ENCODE measurements at places on chromosomes 3 and 15.

GRCh38 chr15:61196711-61197586, 32.2 kb downstream of the RORA start:
- DNase-seq: no peak

GRCh38 chr15:98907927-98908471, 99.6 kb downstream of the PGPEP1L start:
- no peak for DNase-seq

DNA sequence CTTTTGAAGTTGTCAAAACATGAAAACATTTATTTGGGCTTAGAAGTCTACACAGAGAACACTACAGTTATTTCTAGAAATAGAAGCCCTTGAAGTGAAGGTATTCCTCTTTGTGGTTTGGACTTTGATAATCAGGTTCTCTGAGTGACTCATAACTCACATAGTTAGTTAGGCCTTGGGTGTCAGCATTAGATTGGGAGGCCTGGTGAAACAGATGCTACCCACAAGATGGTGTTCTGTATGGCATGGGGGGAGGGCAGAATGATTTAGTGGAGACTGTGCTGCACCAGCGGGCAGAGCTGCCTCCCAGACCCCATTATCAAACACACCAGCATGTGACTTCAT, 108.9 kb upstream of the ETV5 start:
- no peak for DNase-seq

- no peak for DNase-seq
These were observed 444.9 kb upstream of the TBL1XR1 start for GRCh38 chr3:177642042-177642803.

- peak; percentile 62 for DNase-seq
These were observed 4.3 kb upstream of the GPR160 start for GRCh38 chr3:170033489-170033888.

DNA sequence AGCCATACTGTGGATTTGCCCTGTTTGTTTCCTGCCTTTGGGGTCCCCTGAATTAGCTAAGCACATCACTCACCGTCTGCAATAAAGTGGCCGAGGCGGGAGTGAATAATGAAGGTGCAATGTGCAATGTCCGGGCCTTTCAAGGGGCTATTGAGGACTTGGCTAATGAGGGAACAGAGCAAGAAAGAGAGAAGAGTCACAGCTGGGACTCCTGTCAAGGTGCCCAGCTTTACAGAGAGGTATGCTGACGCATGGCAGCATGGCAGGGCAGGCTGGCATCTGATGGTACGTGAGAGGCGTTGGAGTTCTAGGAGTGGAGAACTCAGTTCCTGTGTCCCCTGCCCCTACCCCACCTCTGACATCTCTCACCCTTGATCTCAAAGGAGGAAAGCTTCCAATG, 13.8 kb upstream of the ATP2B2 start:
- no peak for DNase-seq

DNA sequence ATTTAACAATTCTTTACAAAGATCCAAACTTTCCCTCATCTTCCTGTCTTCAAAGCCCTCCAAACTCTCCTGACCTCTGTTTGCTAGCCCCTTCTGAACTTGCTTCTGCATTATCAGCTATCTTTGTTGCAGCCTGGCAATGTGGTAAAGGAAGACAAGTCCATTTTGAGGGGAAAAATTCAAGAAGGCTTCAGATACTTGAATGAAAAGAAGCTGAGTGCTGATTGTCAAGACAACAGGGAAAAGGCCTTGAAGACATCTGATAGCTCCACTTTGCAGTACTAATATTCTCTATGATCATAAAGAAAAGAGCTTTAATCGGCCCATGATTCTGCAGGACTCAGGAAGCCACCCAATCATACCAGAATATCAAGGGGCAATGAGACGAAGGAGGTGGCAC, 91.8 kb downstream of the LMLN start:
- no peak for DNase-seq

DNA sequence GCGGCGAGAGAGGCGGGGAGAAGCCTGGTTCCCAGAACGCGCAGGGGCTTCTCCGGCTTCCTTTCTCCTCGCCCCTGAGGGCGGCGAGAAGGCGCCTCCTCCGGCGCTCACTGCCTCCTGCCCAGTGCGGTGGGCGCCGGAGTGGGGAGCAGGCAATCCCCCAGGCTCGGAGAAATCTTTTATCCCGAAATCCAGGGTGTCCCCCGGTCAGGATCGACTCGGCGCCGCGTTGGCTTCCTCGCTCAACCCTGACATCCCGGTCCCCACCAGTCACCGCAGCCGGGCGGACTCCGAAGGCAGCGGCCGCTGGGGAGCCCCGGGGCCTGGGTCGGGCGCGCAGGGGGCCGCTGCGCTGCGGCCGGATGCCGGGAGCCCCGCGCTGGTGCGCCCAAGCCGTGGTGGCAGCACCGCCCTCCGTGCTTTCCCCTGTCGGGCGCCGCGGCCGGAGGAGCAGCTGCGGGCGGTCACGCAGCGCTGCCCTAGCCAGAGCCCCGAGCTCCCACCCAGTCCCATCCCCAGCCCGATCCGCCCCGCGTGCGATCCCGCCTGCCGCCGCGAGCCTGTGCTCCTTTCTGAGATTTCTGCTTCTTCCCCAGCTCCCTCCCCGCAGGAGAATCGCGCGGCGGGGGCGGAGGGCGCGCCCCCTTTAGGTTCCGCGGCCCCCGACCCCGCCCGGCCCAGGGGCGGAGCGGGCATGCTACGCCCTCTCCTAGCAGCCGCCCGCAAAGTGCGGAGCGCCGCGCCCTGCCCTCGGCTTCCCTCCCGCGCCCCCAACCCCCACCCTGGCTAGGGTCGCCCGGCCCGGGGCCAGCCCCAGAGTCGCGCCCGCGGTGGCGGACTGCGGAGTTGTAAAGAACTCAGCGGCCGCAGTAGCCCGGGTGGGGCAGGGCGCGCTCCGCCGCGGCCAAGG, 683 bp upstream of the CACNA2D3 start:
- no peak for DNase-seq

DNA sequence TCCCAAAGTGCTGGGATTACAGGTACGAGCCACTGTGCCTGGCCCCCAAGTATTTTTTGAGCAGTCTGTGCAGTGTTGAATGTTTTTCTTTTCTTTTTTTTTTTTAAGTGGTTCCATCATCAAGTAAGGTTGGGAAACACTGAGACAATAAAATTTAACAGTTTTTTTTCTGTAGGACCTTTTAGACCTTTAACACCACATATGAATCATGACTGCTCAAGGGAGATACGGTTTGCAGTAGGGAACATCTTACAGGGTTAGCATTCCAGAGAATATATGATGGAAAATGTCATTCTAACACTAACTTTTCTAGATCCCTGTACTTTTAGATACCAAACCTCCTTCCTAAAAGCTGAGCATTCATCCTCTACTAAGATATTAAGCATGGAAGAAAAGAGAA, 41.7 kb downstream of the SNX4 start:
- DNase-seq: no peak

- DNase-seq: no peak
These were observed 30.3 kb upstream of the TUBGCP5 start for GRCh38 chr15:23069496-23070166.

- DNase-seq: no peak
These were observed 907.5 kb downstream of the ZPLD1 start for GRCh38 chr3:103342205-103342731.

GRCh38 chr3:195900436-195901355, 7.7 kb downstream of the TNK2 start:
- DNase-seq: peak; percentile 32

- no peak for DNase-seq
These were observed 34.0 kb upstream of the TRPM1 start for GRCh38 chr15:31135523-31135922.

- DNase-seq: no peak
These were observed 74.3 kb downstream of the FBLN2 start for GRCh38 chr3:13623101-13623654.

GRCh38 chr3:34408088-34408487, 609.7 kb downstream of the PDCD6IP start:
- DNase-seq: no peak

DNA sequence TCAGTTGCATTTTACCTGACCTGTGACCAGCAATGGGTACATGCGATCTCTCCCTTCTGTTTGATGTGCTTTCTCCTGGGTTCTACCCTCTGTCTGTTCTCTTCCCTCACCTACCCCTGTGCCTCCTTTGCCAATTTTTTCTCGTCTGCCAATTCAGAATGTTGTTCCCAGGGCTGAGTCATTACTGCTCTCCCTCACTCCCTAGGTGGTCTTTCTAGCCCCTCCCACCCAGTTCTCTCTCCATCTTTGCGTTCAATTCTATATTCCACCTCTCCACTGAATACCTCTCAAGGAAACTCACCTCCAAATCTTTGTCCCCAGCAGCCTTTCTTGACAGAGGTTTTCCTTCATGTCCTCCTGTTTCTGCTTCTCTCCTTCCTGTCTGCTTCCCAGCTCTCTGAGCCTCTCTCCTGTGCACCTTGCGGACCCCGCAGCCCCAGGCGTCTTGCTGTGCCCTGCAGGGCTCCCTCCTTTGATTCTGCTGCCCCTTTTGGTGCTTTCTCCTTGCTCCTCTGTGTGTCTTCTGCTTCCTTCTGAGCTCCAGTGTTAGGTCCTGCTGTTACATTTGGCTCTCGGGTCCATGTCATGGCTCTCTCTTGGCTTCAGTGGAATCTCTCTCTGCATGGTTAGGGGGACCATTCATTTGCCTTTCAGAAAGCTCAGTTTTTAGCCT, 398.2 kb upstream of the TPM1 start:
- DNase-seq: no peak

DNA sequence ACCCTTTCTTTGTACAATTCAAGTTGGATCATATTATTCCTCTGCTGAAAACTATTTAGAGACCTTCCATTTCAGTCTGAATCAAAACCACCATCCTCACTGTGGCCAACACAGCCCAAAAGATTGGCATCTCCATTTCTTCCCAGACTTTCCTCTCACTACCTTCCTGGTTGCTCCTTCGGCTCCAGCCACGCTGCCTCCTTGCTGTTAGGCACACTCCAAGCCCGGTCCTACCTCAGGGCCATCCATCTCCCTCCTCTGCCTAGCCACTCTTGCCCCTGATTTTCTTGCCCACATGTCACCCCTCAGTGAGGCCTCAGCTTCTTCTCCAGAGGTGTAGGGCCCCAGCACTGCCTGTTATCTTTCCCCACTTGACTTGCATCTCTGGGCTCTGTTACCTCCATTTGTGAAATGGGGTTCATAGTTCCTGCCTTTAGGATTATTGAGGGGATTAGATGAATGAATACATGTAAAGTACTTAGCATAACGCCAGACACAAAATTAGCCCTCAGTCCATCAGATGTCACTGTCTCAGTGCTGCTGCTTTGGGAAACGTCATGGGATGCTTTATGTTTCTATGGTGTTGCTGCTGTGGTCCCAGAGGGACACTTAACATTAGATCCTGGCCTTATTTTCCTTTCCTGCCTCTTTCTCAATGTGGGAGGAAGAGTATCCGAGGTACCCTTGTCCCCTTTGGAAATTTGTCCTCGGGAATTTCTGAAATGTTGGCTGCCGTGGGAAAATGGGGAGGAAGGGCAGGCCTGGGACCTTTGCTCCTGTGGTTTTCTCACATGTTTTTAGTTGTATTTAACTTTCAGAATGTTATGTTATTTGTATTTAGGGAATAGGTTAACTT, 31.3 kb downstream of the SNRK start:
- no peak for DNase-seq

GRCh38 chr15:91913560-91913959, 60.1 kb downstream of the SLCO3A1 start:
- no peak for DNase-seq

Data from CD4-positive, alpha-beta T cell treated with Interleukin-4 for 1 hour (primary cell).